ENCODE measurements at places on chromosomes 5 and 9.

GRCh38 chr9:87156247-87156646 is 208.9 kb upstream of the GAS1 start:
- DNase-seq: no peak

DNA sequence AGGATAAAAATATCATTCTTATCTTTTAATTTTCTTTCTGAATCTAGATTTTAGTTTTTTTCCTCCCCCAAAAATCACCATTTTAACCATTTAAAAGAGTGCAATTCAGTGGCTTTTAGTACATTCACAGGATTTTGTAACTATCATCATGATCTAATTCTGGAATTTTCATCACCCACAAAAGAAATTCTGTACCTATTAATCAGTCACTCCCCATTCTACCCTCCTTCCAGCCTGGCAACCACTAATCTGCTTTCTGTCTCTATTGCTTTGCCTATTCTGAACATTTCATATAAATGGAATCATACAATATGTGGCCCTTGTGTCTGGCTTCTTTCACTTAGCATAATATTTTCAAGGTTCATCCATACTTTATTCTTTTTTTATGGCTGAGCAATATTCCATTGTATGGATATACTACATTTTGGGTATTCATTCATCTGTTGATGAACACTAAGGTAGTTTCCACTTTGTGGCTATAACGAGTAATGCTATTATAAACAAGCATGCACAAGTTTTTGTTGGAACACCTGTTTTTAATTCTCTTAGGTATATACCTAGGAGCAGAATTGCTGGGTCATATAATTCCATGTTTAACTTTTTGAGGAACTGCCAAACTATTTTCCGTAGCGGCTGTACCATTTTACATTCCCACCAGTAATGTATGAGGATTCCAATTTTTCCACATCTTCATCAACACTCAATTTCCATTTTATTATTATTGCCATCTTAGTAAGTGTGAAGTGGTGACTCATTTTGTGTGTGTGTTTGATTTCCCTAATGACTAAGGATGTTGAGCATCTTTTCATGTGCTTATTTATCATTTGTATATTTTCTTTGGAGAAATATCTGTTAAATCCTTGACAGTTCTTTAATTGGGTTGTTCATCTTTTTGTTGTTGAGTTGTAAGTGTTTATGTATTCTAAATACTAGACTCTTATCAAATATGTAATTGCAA is 340.3 kb downstream of the CWC27 start:
- DNase-seq: no peak

- DNase-seq: peak; percentile 77
These were observed 341.1 kb downstream of the ASTN2 start for GRCh38 chr9:117073539-117074341.

DNA sequence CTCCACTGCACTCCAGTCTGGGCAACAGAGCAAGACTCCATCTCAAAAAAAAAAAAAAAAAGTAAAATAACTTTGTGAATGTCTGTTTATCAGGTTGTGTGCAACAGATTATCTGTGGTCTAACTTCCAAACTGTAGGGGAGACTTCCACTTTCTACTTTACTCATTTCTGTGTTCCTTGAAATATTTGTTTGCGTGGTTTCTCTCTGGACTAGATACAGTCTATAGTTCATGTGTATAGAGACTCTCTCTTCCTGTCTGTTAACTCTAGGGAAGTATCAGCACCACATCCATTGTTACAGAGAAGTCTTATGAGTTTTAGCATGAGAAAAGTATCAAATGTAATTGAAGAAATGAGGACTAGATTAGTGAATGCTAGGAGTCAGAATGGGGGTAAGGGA is 168.3 kb downstream of the LPAR1 start:
- no peak for DNase-seq

GRCh38 chr5:159825551-159826051 is 90.7 kb upstream of the ADRA1B start:
- DNase-seq: no peak

DNA sequence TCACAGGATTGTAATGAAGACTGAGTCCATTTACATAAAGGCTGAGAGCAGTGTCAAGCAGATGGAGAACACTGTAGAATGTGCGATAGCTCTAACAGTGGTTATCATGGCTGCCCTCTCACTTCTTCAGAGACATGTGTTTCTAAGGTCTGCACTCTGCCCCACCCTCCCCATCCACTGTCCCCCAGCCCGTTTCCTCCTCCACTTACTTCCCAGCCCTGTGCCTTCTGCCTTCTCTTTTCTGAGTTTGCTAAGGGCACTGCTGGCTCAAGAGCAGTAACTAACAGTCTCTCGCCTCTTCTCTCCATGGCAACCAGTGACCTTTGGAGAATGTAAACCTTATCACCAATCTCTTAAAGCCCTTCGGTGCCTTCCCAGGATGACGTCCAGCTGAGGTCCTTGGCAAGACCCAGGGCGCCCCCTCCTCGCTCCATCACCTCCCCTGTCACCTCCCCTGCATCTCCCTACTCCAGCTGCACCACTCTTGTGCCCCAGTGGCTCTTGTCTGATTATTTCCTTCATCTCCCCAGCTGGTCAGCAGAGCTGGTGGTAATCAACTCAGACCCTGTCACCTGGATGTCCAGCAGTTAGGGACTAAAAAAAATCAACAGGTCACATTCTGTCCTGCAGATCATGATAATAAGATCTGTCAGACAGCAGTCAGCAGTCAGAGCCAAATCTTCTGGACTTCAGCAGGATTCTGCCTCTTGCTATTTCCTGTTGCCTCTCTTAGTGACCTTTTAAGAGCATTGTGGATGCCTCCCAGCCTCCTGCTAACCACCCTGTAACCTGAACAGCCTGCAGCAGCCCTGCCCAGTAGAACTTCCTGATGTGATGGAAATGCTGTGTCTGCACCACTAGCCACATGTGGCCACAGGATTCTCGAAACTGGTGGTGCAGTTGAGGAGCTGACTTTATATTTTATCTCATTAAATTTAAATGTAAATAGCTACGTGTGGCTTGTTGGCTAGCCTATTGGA is 9.0 kb downstream of the FXN start:
- DNase-seq: no peak

- no peak for DNase-seq
These were observed 126.1 kb upstream of the TBC1D2 start for GRCh38 chr9:98381311-98382103.

GRCh38 chr5:164012371-164012770 is 507.0 kb downstream of the MAT2B start:
- no peak for DNase-seq

GRCh38 chr9:117095081-117095480 is 319.8 kb downstream of the ASTN2 start:
- DNase-seq: no peak

DNA sequence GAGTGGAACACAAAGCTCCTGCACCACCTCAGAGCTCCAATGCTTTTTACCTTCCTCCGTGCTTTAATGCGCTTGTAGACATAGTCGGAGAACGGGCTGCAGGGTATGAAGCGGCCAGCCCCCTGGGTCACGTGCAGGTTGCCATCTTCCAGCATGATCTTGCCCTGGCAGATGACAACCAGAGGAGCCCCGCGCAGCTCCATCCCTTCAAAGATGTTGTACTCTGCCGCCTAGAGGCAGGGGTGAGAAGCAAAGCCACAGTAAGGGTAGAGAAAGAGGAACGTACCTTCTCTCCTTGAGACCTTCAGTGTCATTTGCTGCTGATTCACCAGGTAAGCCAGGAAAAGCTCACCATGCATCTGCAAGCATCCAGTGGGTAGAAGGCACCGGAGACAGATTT is 112.3 kb downstream of the DPYSL3 start:
- DNase-seq: no peak

- no peak for DNase-seq
These were observed 32.4 kb upstream of the NXNL2 start for GRCh38 chr9:88502552-88503034.

GRCh38 chr9:35712762-35713400 is 19.1 kb downstream of the TLN1 start:
- no peak for DNase-seq

DNA sequence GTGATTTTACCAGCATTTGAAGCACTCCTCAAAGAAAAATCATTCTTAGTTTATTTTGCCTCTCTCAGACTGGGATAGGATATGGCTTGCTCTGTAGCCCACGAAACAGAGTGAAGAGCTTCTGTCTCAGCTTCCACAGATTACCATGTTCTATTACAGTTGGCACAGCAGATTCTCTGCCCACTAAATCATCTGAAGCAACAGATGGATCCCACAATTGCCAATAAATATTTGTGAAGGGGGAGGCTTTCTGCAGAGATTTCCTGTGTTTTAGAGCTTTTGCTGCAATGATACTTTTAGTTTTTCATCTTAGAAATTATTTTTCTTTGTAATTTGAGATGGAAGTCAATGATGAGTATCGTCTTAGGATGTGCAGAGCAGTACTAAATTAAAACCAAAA is 12.3 kb upstream of the MAP3K1 start:
- DNase-seq: no peak

- DNase-seq: no peak
These were observed 1578.3 kb downstream of the EFNA5 start for GRCh38 chr5:106092455-106092854.

DNA sequence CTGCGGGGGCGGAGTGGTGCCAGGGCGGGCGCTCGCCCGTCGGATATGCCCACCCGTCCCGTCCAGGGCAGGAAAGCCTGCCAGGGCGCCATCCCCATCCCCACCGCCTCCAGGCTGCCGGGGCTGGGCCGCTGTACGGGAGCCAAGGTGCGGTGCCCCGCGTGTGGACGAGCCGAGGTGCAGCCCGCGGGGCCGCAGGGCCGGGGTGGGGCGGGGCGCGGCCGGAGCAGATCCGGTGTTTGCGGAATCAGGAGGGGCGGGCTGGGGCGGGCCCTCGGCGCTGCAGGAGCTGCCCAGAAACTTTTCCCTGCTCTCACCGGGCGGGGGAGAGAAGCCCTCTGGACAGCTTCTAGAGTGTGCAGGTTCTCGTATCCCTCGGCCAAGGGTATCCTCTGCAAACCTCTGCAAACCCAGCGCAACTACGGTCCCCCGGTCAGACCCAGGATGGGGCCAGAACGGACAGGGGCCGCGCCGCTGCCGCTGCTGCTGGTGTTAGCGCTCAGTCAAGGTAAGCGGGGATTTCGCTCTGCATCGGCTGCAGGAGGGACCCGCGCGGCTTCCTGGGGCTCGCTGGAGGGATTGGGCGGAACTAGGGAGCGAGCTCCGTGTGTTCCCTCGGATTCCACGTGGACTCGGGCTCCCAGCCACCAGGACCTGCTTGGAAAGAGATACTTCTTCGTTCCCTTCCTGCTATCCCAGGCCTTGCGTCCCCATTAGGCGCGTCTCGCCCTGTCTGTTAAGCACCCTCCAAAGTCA is at the start of gene ITGA2:
Gene ITGA2 (plus strand): TSS at position 328 of the 756 bp plus-strand sequence. CDS start 117 bp downstream, at position 445.
- DNase-seq: peak; percentile 39

DNA sequence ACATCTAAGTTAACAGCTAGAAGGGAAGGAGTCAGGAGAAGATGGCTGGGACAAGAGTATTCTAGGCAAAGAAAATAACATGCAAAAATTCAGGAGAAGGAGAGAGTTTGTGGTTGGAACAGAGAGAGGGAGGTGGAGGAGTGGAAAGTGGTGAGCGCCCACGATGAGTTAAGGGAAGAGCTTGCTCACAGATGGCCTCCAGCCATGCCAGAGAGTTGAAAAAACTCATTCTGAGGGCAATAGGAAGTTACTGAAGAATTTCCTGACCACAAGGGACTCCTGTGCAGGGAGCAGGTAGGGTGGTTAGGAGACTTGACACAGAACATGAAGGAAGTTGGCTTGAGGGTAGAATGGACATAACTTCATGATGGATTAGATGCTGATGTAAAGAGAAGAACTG is 159.7 kb downstream of the DOCK2 start:
- DNase-seq: no peak

- DNase-seq: no peak
These were observed 330.1 kb upstream of the RFX3 start for GRCh38 chr9:3855929-3856328.

DNA sequence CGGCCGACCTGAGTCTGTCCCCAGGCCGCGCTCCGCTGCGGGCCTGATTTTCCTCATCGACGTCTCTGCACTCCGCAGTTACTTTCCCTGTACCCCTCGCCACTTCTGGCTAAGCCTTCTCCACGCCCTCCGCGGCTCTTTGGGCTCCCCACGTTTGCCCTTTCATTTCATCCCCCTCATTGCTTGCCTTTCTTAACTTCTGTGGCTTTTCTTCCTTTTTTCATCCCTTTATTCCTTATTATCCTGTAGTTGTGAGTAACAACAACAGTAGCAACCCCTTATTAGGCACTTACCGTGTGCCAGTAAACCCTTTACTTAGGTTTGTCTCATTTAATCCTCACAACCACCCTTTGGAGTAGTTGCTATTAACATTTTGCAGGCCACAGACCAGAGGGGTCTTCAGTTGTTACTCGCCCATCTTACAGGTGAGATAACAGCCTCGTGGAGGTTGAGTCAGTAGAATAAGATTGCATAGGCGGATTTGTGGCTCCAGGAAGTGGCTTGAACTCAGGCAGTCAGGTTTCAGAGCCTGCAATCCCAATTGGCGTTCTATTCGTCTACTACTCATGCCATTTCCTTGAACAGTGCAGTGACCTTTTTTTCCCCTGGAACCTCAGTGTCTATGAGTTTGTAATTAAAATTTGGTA is 724 bp downstream of the TCERG1 start:
- DNase-seq: no peak

GRCh38 chr5:97124335-97124734 is 18.1 kb downstream of the LIX1 start:
- no peak for DNase-seq

GRCh38 chr5:178309271-178310013 is 76.8 kb upstream of the PHYKPL start:
- DNase-seq: peak; percentile 14

DNA sequence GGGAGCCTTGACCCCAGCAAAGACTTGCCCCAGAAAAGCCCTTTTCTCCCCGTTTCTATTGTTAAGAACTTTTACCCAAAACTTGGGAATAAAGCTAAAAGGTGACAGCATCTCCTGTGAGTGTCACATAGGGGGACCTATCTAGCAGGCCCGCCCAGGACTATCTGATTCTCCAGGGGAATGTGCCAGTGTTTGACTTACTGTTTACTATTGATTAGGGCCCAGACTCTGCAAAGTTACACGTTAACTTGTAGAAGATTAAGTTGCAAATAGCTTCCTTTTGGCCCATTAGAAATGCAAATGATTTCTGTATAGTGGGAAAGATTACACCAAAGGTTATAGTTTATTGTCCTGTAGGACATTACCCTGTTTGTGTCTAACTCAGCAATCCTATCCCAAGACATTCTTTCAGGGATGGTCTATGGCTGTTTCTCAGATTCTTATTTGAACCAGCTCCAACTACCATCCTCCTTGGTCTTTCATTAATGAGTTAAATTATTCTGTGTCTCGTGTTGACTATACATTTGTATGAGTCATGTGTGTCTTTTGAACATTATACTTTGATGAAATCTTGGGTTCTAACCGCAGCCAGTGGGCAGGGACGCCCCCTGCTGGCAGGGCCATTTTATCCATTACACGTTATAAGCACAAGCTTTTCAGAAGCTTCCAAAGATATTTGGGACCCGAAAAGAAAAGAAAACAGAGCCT is 60.7 kb downstream of the HRH2 start:
- peak; percentile 68 for DNase-seq

GRCh38 chr9:17907779-17908508 is 329.1 kb downstream of the SH3GL2 start:
- DNase-seq: no peak

DNA sequence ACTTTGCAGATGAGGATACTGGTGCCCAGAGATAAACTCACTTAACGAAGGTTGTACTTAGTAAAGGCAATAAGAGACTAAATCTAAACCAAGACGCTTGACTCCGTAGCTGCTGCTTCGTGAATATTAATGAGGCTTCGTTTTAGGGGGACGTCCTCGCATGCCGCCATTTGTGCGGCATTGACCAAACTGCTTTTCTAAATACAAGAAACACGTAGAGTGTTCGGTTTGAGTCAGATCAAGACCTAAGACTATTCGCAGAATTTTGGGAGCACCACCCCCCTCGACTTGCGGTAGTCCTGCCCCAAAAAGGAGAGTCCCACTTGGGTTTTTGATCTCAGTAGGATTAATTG is 1.1 kb downstream of the NPM1 start:
- DNase-seq: no peak

- no peak for DNase-seq
These were observed 50.9 kb downstream of the MEGF9 start for GRCh38 chr9:120663380-120663779.
